ENCODE measurements at places on chromosomes 11 and 22.

DNA sequence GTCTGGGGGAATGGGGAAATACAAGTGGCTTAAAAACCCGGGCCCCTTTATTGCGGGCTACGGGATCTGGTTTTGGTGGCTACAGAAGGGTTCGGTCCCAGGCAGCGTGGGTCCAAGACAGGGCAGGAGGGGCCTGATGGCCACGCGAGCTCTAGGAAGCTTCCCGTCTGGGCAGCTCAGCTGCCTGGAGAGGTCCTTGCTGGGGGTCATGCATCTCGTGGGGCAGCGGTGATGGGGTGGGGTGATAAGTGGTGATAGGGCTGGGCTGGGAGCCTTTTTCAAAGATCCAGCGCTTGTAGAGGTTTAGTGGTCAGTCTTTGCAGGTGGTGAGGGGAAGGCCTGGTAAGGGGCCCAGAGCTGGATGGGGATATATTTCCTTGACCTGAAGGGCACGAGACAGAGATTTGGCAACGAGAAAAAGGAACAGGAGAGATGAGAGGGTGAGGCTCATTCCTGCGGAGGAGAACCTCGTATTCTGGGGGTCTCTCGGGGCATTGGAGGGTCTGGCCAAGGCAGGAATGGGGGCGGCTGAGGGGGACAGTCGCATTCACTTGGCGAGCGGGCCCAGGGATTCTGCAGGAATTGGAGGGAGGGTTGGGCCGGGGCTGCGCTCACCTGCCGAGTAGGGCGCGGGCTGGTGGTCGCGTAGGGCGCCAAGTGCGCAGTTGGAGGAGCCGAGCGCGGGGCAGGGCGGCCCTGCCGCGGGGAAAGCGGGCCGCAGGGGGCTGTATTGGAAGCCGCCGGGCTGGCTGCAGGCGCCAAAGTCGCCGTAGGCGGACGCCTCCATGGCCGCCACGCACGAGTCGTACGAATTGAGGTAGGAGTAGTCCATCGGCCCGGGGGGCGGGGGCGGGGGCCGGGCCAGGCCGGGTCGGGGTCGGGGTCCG is 560 bp downstream of the PHOX2A start:
- no peak for DNase-seq

- DNase-seq: no peak
Observed at GRCh38 chr11:124238512-124238911, 2.4 kb upstream of the OR8G1 start.

DNA sequence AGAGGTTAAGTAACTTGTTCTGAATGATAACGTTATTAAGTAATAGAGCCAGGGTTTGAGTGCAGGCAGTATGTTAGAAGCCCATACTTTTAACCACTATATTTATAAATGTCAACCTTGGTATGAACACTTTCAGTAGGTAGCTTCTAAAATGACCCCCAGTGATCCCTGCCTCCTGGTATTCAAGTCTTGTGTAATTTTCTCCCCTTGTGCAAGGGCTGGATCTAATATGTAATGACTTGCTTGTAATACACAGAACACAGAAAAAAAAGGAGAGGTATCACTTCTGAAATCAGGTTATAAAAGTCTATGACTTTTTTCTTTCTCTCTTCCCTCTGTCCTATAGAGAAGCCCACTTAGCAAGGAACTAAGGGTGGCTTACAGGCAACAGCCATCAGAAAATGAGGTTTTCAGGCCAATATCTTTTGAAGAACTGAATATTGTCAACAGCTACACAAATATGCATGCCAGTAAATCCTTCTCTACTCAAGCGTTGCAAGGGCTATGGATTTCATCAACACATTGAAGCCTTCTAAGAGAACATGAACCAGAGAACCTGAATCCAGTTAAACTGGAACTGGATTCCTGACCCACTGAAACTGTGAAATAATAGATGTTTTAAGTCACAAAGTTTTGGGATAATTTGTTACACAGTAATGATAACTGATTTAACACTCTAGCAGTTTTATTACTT is 712.3 kb downstream of the METTL15 start:
- DNase-seq: peak; percentile 31

GRCh38 chr11:70135625-70136059 is 57.5 kb downstream of the ANO1 start:
- DNase-seq: no peak

DNA sequence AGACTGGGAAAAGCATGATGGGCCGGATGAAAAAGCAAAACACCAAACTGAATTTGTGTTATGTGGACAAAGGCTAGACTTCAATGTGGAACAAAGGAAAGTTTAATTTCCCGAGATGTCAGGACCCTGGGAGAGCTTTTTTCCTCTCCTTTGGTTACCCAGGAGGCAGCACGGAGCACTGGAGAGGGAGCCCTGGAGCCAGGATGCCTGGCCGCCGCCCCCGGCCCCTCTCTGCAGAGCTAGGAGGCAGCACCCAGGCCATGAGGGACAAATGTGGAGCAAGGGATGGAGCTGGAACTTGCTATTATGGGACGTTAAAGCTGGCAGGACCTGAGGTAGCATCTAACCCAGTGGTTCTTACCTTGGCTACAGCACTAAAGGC is 108.9 kb downstream of the MORC2 start:
- DNase-seq: no peak

- no peak for DNase-seq
Observed at GRCh38 chr22:50016308-50016987, 3.9 kb upstream of the IL17REL start.

- no peak for DNase-seq
Observed at GRCh38 chr11:71470946-71471345, 17.9 kb downstream of the NADSYN1 start.

GRCh38 chr22:44400763-44401060 is 88.0 kb upstream of the SHISAL1 start:
- no peak for DNase-seq

DNA sequence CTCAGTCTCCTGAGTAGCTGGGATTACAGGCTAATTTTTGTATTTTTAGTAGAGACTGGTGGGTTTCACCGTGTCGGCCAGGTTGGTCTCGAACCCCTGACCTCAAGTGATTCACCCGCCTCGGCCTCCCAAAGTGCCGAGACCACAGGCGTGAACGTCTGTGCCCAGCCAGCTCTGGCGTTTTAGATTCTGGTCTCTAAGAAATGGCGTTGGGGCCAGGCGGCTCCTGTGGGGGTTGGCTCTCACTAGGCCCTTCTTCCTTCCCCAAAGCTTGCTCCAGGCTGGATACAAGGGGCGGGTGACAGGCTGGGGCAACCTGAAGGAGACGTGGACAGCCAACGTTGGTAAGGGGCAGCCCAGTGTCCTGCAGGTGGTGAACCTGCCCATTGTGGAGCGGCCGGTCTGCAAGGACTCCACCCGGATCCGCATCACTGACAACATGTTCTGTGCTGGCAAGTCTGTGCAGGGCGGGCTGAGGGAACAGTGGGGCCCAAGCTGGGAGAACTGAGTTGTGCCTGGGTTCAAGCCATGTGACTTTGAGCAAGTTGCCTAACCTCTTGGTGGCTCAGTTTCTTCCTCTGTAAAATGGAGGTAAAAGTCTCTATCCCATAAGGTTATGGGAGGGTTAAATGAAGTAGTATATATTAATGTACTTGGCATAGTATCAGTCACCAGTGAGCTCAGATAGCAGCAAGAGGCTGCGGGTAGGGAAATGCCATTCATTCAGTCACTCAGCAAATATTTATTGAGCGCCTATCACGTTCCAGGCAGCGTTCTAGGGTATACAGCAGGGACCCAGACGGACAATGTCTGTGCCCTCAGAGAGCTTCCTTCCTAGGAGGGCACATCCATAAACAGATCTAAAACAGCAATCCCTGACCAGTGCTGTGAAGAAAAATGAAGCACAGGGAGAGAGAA is 10.4 kb downstream of the F2 start:
- DNase-seq: no peak

- peak; percentile 5 for DNase-seq
Observed at GRCh38 chr11:64809781-64810241, 540 bp downstream of the MEN1 start.

DNA sequence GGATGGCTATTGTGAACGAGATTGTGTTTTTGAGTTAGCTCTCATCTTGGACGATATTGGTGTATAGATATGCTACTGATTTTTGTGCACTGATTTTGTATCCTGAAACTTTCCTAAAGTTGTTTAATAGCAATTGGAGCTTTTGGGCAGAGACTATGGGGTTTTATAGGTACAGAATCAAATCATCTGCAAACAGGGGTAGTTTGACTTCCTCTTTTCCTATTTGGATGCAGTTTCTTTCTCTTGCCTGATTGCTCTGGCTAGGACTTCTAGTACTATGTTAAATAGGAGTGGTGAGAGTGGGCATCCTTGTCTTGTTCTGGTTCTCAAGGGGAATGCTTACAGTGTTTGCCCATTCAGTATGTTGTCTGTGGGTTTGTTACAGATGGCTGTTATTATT is 8.9 kb upstream of the SCGB1D1 start:
- no peak for DNase-seq
